ENCODE measurements at places on chromosomes 6 and 20. TPM values are rescaled to one million over a fixed set of nuclear protein-coding genes. Genes with fewer than 3 reads are reported as not detected.

Gene LIN28B
- total RNA-seq = 64.7 TPM

Gene KHDC1L
- not detected for total RNA-seq

Gene CST4
- not detected for total RNA-seq

Gene WFDC9
- total RNA-seq = not detected
